ENCODE measurements at places on chromosomes 4 and X.

GRCh38 chrX:52574416-52575275, 57.8 kb upstream of the XAGE1B start:
- DNase-seq = peak; percentile 31

- no peak for DNase-seq
These were observed 6.0 kb upstream of the PDGFC start for GRCh38 chr4:156977435-156978160.

DNA sequence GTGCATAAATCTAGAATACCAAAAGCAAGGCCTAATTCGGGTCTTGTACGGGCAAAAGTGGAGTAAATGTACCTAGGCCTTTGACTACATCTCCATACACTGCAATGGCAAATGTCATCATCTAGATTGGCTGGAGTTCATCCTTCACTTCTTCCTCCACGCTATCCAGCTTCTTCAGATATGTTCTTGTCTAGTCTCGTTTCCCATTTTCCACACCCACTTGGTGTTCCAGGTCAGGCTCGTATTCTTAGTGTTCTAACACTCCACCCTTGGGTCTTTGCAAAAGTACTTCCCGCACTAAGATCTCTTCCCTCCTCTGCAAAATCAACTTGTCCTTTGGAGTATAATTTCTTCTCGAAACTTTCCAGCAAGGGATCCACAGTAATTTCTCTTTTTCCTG, 1.4 kb downstream of the COQ2 start:
- DNase-seq = no peak

GRCh38 chr4:1344696-1345095, 2.3 kb upstream of the UVSSA start:
- DNase-seq = no peak

- no peak for DNase-seq
These were observed 5.0 kb downstream of the GAR1 start for GRCh38 chr4:109820563-109820962.

GRCh38 chr4:152785639-152786615, 6.2 kb downstream of the ARFIP1 start:
- DNase-seq = no peak

GRCh38 chr4:182778222-182778982, 138.8 kb downstream of the DCTD start:
- no peak for DNase-seq

DNA sequence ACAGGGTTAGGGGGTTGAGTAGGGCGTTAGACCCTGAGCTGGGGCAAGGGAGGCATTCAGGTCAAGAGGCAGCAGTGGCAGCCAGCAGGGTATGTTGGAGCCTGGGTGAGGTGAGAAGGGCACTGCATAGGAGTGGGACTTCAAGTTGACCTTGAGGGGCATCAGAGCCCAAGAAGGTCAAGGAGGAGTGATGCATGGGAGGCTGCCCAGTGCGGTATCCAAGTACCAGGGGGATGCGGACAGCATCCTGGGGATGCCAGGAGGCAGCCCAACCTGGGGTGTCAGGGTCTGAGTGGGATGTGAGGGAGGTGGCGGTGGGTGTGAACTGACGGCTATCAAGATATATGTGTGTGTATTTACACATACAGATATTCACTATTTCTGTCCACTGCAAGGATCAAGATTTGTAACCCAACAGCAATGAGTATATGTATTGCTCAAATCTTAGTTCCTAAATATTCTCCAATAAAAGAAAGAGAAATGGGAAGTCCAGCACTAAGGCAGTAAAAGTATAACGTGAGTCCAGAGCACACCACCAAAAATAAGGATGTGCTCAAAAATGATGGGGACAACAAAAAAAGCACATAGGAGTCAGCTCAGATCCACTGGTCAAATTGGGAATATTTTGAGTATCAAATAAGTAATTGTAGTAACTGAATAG, 9.8 kb upstream of the DCLK2 start:
- no peak for DNase-seq

- no peak for DNase-seq
These were observed 278.3 kb downstream of the INPP4B start for GRCh38 chr4:142567620-142568451.

GRCh38 chr4:165398570-165398969, 19.8 kb downstream of the CPE start:
- DNase-seq = no peak

GRCh38 chr4:137934046-137934445, 308.1 kb downstream of the SLC7A11 start:
- DNase-seq = no peak

GRCh38 chr4:71257761-71258160, 81.1 kb upstream of the SLC4A4 start:
- DNase-seq = no peak

DNA sequence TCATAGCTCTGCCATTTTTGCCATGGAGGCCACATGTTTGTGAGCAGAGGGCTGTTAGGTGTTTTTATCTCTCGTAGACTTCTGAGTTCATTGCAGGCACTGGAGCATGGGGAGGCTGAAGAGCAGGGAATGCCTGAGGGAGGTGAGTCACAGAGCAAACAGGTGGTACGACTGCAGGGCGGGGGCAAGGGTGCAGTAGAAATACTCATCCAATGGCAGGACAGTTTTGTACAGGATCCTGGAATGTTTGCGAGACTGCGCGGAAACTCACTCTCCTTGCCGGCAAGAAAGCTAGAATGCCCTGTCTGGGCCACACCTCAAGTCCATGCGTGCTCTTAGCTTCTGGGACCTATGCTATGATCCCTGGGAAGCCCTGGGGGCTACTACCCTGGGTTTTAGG, 20.0 kb upstream of the VCX2 start:
- no peak for DNase-seq
